ENCODE measurements at places on chromosomes 16 and 17.

- peak; percentile 24 for DNase-seq
Observed at GRCh38 chr16:31201582-31202413, 762 bp downstream of the PYCARD start.

DNA sequence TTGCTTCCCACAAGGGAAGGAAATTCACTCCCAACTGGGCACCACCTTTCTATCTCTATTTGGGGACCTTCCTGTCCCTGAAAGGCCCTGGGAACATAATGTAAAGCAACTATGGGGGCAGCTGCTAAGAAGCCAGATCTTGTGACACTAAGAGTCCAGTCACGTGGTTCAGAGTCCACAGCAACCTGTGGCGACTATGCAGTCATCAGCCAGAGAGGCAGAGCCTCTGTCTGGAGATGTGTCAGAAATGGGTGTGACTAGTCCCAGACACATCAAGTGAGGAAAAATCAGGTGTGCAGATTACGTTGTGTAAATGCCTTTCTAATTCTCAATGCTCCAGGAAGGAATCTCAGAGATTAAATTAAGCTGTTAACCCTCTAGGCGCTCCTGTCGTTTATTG, 26.6 kb upstream of the SKAP1 start:
- peak; percentile 36 for DNase-seq

- DNase-seq, result no peak
Observed at GRCh38 chr16:89511374-89511773, 3.2 kb downstream of the SPG7 start.

GRCh38 chr16:24999088-24999670, 16.0 kb downstream of the ARHGAP17 start:
- DNase-seq, result no peak

DNA sequence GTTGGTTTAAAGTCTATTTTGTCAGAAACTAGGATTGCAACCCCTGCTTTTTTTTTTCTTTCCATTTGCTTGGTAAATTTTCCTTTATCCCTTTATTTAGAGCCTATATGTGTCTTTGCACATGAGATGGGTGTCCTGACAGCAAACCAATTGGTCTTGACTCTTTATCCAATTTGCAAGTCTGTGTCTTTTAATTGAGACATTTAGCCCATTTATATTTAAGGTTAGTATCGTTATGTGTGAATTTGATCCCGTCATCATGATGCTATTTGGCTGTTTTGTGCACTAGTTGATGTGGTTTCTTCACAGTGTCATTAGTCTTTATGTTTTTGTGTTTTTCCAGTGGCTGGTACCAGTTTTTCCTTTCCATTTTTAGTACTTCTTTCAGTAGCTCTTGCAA, 127.7 kb upstream of the ZNF267 start:
- no peak for DNase-seq

DNA sequence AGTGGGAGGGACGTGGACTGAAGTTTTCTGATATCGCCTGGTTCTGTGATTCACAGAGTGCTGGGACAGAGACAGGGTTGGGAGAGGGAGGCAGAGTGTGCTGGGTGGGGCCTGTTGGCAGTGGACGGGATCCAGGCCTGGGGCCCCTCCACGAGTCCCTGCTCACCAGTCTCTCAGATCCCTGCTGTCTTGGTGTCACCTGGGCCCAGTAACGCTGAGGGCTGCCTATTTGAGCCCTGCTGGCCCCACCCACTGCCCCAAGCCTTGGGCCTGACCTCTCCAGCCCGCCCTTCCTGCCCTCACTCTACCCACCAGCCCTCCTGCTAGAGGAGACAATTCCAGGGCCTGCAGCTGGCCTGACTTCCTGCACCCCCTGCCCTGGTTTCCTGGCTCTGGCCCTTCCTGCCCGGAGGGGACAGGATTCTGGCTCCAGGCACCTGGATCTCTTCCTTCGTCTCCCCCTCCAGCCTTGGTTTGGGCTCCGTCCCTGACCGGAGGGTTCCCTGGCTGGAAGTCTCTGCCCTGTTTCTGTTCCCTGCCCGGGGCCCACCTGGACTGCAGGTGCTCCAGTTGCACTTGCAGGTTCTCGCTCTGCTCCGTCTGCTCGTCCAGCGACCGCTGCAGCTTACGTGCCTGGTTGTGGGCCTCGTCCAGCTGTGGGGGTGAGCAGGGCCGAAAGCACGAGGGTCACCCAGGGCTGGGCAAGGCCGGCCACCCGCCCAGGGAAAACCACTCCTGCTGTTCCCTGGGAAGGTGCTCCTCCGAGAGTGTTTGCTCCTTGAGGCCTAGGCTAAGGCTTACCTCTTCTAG, 21.4 kb downstream of the CCDC102A start:
- DNase-seq, result no peak

- DNase-seq, result no peak
Observed at GRCh38 chr17:2511138-2511461, 588 bp downstream of the METTL16 start.

DNA sequence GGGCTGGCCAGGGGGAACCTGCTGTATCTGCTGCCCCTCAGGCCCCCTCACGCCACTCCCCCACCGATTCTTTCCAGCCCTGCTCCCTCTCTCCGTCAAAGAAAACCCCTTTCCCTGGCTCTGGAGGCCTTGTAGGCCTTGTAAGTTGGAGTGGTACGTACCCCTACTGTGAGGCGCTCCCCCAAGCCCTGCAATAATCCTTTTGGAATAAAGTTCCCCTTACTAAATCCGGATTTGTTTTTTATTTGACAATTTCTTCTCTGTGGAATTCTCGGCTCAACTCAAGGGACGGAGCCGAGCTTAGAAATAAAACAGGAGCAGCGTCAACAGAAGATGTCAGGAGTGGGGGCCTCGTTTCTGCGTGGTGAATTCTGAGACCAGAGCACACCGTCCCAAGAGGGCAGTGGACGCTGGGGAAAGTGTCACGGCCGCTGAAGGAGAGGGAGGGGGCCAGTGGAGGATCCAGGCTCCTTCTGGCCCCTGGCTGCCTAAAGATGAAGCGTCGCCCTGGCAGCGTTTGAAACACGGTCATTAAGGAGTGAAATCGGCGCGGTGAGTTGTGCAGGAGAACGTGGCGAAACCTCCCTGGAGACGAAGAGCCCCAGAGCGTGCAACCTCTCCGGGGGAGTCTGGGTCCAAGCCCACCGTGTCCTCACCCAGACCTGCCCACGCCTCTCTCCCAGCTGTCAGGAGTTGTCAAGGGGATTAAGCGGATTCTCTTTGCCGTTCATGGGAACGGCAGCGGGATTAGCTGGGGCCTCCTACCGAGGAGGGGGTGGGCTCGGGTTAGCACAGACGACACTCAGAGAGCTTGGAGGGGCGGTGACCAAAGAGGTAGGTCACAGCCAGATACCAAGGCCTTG, 47.0 kb downstream of the SLC7A5 start:
- DNase-seq, result no peak

GRCh38 chr17:39118674-39119419, 32.6 kb downstream of the PLXDC1 start:
- DNase-seq, result no peak

DNA sequence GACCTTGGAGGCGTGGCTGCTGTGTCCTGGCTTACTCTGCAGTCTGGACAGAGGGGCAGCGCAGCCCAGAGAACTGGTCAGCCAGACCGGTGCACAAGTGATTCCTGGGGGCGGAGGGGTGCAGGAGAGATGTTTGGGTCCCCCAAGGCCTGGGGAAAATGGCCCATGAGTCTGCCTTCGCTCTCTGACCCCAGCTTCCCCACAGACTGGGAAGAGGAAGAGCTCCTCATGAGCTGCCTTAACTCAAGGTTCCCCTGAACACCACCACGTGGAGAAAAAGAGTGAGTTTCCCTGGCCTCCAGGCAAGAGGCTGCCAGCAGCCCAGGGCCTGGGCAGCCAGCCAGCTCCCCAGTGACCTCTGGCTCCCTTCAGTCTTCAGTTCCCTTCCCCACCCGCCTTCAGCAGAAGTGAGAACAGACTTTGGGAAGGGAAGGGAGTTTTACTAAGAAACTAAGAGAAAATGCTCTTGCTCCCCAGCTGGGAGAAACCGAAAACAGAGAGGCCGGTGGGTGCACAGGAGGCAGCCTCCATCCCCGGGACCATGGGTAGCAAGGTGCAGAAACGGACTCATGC, 2.0 kb upstream of the C17orf99 start:
- DNase-seq, result no peak

DNA sequence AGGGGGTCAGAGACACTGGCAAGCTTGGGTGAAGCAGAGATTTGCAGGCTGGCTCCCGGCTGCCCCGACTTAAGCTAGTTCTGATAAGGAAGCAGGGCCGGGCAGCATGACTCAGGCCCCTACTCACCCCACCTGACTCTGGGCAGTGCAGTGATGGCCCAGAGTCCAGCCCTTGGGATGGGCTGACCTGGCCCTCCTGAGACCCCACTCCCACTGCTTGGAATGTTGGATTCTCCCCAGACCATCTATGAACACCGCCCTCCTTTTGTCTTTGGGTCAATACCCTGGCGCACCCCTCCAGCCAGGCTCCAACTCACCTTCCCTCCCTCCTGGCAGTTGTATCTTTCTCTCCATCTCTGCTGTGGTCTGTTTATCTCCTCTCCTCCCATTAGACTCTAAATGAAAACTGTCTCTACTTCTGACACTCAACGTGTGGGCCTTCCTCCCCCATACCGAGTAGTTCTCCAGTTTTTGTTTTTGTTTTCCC, 21.0 kb downstream of the LGALS3BP start:
- no peak for DNase-seq

GRCh38 chr16:75027520-75028300, 28.9 kb downstream of the ZNRF1 start:
- no peak for DNase-seq

- no peak for DNase-seq
Observed at GRCh38 chr16:87098361-87098760, 218.8 kb downstream of the C16orf95 start.

DNA sequence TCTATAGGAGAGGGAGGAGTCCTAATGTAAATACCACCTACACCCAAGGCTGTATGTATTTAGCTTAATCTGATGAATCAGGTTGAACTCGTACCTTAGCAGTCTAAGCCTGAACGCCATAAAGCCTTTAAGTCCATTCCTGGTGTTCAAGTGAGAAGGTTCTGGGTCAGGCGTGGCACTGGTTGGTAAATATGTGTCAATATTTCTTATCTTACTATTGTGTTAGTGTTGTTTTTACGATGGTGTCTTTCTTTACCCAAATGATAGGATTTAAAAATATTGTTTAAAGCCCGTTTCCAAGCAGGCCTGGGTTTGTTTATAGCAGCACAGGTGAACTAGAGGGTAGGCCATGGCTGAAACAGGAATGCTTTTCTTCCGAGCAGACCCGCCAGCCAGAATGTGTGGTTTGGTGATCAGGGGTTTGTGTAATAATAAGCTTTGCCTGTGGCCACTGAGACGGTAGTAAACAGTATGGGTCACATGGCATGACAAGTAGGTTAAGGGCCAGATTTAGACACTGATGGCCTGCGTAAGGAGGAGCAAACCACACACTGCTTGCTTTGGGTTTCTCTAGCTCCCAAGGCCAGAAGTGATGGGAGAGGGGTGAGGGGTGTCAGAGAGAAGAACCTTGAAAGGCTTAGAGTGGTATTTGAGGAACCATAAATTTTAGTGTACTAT, 3.3 kb downstream of the TMEM94 start:
- DNase-seq, result no peak

DNA sequence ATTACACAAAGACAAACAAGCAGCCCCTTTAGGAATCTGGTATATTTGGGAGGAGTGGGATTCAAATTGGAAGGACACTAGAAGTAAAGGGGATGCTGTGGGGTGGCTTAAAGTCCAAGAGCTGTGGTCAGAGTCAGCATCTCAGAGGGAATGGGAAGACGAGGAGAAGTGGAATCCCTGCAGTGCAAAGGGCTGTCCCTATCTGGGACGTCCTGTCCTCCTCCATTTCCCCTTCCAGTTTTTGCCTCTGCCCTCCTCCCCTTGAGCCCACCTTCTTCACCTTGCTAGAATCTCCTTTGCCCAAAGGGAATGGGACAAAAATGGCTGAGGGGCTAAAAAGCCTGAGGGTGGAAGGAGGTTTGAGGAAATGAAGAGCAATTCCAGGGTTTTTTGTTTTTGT, 4.2 kb upstream of the PLXDC1 start:
- no peak for DNase-seq

GRCh38 chr17:56392321-56392720, 201.2 kb upstream of the NOG start:
- no peak for DNase-seq

GRCh38 chr16:63312346-63312745, 1276.1 kb upstream of the CDH8 start:
- DNase-seq, result no peak

GRCh38 chr17:40015005-40015997, at the start of gene CSF3:
CSF3 (plus strand) TSS chr17:40015440; CDS start chr17:40015475, 35 bp downstream.
- DNase-seq, result no peak

DNA sequence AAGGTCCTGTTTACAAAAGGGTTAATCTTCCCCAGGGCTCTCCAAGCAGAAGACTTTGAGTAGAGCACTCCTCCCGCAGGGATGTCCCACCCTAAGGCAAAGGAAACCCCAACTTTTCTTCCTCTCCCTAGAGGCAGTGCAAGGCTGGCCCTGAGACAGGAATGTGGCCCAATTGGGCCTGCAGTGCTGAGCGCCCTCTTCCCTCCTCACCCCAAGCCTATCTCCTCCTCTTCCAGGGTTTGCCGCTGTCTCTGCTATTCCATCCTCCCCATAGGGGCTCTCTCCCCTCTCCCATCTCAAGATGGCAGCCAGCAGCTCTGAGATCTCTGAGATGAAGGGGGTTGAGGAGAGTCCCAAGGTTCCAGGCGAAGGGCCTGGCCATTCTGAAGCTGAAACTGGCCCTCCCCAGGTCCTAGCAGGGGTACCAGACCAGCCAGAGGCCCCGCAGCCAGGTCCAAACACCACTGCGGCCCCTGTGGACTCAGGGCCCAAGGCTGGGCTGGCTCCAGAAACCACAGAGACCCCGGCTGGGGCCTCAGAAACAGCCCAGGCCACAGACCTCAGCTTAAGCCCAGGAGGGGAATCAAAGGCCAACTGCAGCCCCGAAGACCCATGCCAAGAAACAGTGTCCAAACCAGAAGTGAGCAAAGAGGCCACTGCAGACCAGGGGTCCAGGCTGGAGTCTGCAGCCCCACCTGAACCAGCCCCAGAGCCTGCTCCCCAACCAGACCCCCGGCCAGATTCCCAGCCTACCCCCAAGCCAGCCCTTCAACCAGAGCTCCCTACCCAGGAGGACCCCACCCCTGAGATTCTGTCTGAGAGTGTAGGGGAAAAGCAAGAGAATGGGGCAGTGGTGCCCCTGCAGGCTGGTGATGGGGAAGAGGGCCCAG, 1.0 kb downstream of the PRRT2 start:
- no peak for DNase-seq

- DNase-seq, result no peak
Observed at GRCh38 chr17:44473367-44473766, 29.8 kb downstream of the GPATCH8 start.

- no peak for DNase-seq
Observed at GRCh38 chr16:56344518-56345405, 80.6 kb downstream of the AMFR start.

GRCh38 chr16:16133943-16134604, 89.2 kb downstream of the ABCC6 start:
- no peak for DNase-seq
